ENCODE measurements at places on chromosomes 3 and 15. TPM values are rescaled to one million over a fixed set of nuclear protein-coding genes. Genes with fewer than 3 reads are reported as not detected.

Gene SLCO2A1
- 0.02 TPM for total RNA-seq

Gene SLC12A8
- total RNA-seq: 1.2 TPM

Gene LSAMP
- total RNA-seq: 0.24 TPM

Gene PLA2G4D
- not detected for total RNA-seq

Gene C3orf20
- 0.06 TPM for total RNA-seq

Gene CEP70
- total RNA-seq: 10.6 TPM

Gene TMF1
- total RNA-seq: 14.0 TPM

Gene CTXN2
- not detected for total RNA-seq

Gene VEPH1
- total RNA-seq: 0.37 TPM

Gene CCDC174
- total RNA-seq: 15.7 TPM

Gene TEX55
- total RNA-seq: not detected

Gene TMEM108
- total RNA-seq: not detected

Gene PRR23E
- total RNA-seq: not detected

Gene DHX36
- total RNA-seq: 49.1 TPM

Gene TMEM42
- total RNA-seq: 12.5 TPM

Gene SEMA3F
- 11.5 TPM for total RNA-seq

Gene ATP10A
- total RNA-seq: 9.2 TPM

Gene HEG1
- 11.3 TPM for total RNA-seq

Gene FAM81A
- 11.5 TPM for total RNA-seq

Gene SLC26A6
- total RNA-seq: 16.2 TPM

Gene THAP10
- 4.8 TPM for total RNA-seq

Gene B3GNT5
- total RNA-seq: 21.6 TPM

Gene FGD5
- not detected for total RNA-seq

Gene XPC
- 33.2 TPM for total RNA-seq

Gene ZBTB47
- total RNA-seq: 5.0 TPM

Gene SERPINI2
- total RNA-seq: not detected

Gene MASP1
- not detected for total RNA-seq

Gene PXYLP1
- 13.5 TPM for total RNA-seq

All from A549 treated with Mapracorat at 1 μM for 4 hours (cell line).